ENCODE measurements at places on chromosomes 6 and 20. TPM values are rescaled to one million over a fixed set of nuclear protein-coding genes. Genes with fewer than 3 reads are reported as not detected.
A peak's percentile ranks its signal among the peaks of the same experiment; 100 is the strongest.

GRCh38 chr20:36274181-36274841 lies 31.8 kb upstream of the DLGAP4 start:
- no peak for DNase-seq

DNA sequence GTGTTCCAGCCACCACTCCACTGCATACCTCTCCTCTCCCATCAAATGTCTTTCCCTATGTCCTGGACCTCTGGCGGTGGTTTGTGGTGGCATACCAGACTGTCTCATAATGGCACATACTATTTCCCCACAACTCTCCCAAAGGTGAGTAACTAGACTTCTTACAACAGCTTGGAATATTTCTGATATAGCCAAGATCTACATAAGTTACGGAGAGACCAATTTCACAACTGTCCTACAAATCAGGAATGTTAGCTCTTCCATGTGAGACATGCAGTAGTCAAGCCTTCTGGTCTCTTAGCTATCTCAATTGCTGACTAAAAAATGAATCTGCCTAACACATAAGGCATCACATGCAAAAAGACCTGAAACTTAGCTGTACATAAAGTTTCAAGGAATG lies 588.9 kb downstream of the RNF144B start:
- no peak for DNase-seq

DNA sequence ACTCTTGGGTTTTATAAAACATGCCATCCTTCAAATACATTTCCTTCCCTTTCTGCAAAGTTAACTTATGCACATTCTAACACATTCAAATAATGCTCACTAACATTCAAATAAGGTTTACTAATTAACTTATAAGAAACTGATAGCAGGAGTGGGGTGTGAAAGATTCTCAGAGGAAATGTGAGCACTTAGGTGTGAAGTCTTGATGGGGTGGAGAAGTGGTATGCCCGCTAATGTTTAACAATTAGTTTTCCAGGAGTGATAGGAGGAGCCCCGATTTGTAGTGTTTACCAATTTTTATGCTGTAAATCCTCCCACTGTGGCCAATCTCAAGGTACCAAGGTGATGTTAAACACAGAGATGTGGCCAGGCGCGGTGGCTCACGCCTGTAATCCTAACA lies 18.3 kb upstream of the DSN1 start:
- no peak for DNase-seq

- DNase-seq, result no peak
Measured at GRCh38 chr6:110596354-110596753, 119.9 kb upstream of the SLC22A16 start.

DNA sequence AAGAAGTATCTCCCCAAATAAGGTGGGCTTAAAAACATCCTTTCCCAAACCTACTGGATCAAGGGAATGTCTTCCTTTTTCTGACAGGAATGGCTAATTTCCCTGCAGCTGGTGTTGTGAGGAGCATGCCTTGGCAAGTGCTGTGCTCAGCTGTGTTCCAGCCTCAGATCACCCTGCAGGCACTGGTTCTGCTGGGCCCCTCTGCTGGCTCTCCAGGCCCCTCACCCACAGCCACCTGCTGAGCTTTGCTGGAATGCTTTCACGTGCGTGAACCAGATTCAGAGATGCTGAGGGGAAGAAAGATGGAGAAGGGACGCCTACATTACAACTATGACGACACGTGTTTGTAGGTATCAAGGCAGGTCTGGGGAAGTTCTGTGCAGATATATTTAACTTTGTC lies 71.3 kb upstream of the FOXC1 start:
- no peak for DNase-seq

DNA sequence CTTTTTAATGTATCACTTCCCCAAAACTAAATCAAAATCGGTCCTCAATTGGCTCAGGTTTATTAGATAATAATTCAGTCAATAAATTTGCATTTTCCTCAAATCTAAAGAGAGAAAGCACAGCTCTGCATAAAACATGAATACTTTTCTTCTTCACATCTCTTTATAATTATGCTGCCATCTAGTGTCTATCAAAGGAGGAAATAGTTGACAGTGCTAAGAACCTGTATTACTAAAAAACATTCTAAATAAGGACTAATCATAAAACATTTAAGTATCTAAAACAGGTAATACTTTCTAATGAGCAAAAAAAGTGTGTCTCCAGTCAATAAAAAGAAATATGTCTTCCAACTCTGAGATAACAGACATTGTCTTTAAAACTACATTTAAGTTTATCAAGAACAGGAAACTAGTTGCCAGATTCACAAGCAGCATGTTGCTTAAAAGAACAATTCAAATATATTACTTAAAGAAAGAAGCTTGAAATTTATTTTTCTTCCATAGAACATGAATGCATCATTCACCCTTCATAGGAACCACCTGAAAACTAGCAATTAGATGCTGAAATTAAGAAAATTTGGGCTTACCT lies 56.5 kb upstream of the DST start:
- DNase-seq, result no peak

DNA sequence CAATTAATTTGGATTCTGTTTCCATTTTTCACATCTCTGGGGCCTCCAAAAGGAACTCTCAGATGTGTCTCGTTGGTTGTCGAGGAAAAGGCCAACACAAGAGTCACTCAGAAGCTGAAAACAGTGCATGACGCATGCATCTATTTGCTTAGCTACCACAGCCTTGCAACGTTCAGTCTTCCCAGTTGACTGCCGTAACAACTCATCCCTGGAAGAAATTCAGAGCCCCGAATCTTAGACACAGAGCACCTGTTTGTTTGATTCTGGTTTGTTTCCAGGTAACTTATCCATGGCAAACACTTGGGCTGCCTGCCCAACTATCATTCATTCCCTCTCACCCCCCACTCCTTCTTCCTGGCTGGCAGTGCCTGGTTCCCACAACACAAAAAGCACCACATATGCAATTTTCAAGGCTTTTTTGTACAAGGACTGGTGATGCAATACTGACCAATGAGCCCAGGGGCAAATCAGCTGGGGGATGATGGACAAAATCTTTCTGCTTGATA lies 60.5 kb downstream of the ZMYND8 start:
- DNase-seq, result no peak

The PTPRK gene
- total RNA-seq, result 13.4 TPM

GRCh38 chr6:82143041-82143481 lies 104.5 kb downstream of the IBTK start:
- DNase-seq, result no peak

- no peak for DNase-seq
Measured at GRCh38 chr20:17870086-17870740, 98.4 kb downstream of the SNX5 start.

DNA sequence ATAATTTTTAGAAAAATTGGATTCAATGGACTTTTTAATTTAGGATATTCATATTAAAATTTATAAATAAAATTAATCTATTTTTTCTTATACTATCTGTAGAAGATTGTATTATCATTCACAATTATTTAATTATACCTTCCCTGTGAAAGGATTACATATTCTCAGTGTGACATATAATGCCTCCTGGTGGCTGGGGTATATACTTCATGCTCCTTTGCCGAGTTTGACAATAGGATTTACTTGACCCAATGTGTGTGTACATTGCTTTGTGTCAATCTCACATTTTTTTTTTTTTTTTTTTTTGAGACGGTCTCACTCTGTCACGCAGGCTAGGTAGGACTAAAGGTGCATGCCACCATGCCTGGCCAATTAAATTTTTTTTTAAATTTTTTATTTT lies 230.0 kb upstream of the CHD6 start:
- DNase-seq, result no peak

- DNase-seq, result no peak
Measured at GRCh38 chr6:136547336-136547735, 2.9 kb downstream of the MAP7 start.

The MYH7B gene
- 0.33 TPM for total RNA-seq

GRCh38 chr20:10854976-10855375 lies 181.2 kb upstream of the JAG1 start:
- DNase-seq, result no peak

The SALL4 gene
- total RNA-seq, result 0.66 TPM

The OPRL1 gene
- total RNA-seq, result 0.25 TPM

DNA sequence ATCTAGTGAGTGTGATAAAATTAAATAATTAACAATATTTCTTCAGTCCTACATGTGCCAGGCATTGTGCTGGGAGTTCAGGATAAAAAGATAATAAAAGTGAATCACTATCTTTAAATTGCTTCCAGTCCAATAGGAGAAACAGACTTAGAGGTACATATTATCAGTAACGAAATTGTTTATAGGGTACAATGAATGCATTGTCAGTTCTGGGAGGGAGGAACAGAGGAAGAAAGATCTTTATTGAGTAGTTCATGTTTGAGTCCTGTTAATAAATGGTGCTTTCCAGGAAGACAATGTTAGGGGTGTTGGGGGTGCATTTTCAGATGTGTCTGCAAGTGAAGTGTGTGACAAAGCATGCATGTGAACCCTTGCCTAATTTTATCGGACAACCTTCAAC lies 183.1 kb downstream of the OGFRL1 start:
- no peak for DNase-seq

The PRL gene
- not detected for total RNA-seq

The GLP1R gene
- total RNA-seq, result 0.56 TPM

The CLPSL1 gene
- not detected for total RNA-seq

DNA sequence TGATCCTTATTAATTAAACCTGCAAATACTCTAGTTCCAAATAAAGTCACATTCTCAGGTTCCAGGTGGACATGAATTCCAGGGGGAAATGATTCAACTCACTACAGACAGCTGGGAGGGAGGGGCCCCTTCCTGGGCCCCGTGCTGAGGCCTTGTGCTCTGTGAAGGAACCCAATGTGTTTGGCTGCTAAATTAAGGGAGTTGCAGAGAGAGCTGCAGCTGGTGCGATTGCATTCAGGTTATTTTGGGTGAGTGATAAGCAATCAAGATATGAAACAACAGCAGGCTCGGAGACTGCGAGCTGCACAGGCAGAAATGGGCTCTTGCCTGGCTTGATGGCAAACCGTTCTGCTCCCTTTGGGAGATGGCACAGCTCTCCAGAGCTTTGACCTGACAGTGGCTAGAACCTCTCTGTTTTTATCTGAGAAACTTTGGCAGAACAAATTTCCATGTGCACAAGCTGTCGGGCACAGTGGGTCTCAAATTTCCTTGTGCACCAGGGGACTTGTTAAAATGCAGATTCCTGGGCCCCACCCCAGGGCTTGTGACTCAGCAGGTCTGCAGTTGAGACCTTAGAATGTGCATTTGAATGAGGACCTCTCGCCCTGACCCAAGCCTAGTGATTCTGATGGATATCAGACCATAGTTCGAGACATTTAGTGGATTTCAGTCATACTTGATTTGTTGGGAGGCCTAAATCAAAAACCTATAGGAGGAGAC lies 9.8 kb downstream of the MAPK13 start:
- DNase-seq, result no peak

The RAD21L1 gene
- total RNA-seq, result not detected

GRCh38 chr20:60365882-60366281 lies 407.7 kb downstream of the CDH26 start:
- DNase-seq, result no peak

GRCh38 chr6:28517964-28518363 lies 2.4 kb upstream of the GPX6 start:
- DNase-seq, result no peak

- DNase-seq, result no peak
Measured at GRCh38 chr6:152745509-152746171, 5.0 kb upstream of the VIP start.

- DNase-seq, result no peak
Measured at GRCh38 chr20:59428006-59428405, 127.6 kb downstream of the EDN3 start.

DNA sequence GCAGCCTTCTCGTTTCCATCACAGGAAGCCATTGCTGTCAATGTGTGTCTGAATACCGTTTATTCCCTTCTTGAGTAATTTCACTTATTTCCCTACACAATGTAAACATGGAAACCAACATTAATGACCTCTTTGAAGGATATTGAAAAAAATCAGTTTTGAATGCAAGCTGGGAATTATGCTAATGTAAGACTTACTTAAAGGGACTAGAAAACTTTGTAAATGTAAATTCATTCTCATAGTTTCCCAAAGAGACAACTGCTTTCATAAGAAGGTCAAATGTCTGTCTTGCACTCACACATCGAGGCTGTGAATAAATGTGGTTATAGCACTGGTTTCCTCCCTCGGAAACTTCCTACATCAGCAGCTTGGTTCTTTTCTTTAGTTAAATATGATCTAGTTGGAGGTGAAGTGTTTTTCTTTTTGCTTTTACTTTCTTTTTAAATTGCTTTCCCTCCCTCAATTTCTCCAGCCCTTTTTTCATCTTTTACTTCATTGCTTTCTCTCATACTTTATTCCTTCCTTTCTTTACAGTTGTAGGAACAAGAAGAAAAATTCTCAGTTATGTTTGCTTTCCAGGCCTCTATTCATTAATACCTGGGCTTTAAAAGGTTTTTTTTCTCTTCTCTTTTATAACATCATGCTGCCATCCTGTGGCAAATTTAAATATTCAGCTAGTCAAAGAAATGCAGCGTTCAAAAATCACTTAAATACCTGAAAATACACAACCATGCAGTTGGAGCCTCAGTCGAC lies 108.3 kb downstream of the TNFAIP3 start:
- peak; percentile 26 for DNase-seq

- DNase-seq, result no peak
Measured at GRCh38 chr20:19453862-19454261, 241.4 kb downstream of the SLC24A3 start.

DNA sequence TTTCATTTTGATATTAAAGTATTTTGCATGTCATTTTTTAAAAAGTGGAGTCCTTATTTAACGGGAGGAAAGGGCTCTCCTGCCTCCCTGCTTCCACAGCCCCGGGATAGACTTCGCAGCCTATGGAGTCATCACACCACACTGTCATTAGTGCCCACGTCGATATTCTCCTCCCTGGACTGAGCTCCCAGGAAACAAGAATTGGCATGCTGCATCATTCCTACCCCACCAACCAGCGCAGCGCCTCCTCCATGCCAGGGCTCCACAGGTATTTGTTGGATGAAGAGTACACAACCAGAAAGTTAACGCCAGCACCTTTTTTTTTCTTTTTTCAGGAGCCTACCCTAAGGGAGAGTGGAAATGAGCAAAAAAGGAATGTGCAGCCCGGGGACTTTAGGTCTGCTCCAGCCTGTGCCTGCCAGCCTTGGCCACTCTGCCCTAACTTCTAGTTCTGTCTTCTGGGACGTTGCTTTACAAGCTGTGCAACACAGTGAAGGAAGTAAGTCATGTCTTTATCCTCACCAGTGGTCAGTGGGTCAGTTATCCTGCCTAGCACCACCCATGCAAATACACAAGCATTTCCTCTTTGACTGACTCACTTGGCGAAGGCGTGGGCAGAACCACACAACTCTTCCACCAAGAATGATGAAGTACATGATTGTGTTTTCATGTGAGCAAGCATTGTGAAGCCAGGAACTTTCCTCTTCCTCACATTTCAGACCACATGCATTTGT lies 180.7 kb upstream of the UST start:
- no peak for DNase-seq

- DNase-seq, result peak; percentile 8
Measured at GRCh38 chr6:143441680-143442545, 8.6 kb downstream of the ADAT2 start.

GRCh38 chr6:3849681-3850450 lies 693 bp downstream of the FAM50B start:
- no peak for DNase-seq

- DNase-seq, result no peak
Measured at GRCh38 chr6:14520029-14520428, 402.5 kb downstream of the CD83 start.

The HLA-DOB gene
- total RNA-seq, result 2.1 TPM

The RPRD1B gene
- 37.6 TPM for total RNA-seq

The RIPPLY2 gene
- total RNA-seq, result not detected

The PRDM13 gene
- 0.10 TPM for total RNA-seq

The UNC93A gene
- not detected for total RNA-seq

GRCh38 chr6:70107852-70108629 lies 194.8 kb downstream of the COL9A1 start:
- DNase-seq, result no peak

GRCh38 chr6:96058082-96058481 lies 42.3 kb downstream of the FUT9 start:
- no peak for DNase-seq

The BTBD9 gene
- total RNA-seq, result 6.8 TPM

The CALHM4 gene
- not detected for total RNA-seq
